Activated CD4-positive, alpha-beta T cell treated with anti-CD3 and anti-CD28 coated beads, Interleukin-2, amount 10 ng/mL, durations not matched to agents 7 days and 5 days (primary cell): ENCODE measurements at places on chromosomes 12 and 14. TPM values are rescaled to one million over a fixed set of nuclear protein-coding genes. Genes with fewer than 3 reads are reported as not detected.

GRCh38 chr12:69435644-69436043 is 34.5 kb upstream of the FRS2 start:
- H3K36me3 ChIP-seq, result no peaks in the 10 kb centered on the region
- H3K27ac ChIP-seq, result no peak overlapping the region
- no peak overlapping the region for H3K4me3 ChIP-seq

GRCh38 chr14:48008646-48009045 is 333.2 kb upstream of the MDGA2 start:
- no peak overlapping the region for H3K4me3 ChIP-seq
- H3K36me3 ChIP-seq, result no peaks in the 10 kb centered on the region
- no peak for DNase-seq
- no peaks in the 10 kb centered on the region for H3K4me1 ChIP-seq
- no peak overlapping the region for H3K27ac ChIP-seq
- H3K27me3 ChIP-seq, result no peaks in the 10 kb centered on the region

- H3K4me1 ChIP-seq, result peaks cover 69% of the 10 kb centered on the region
- H3K27ac ChIP-seq, result peak overlapping the region; percentile 61
- peaks cover 18% of the 10 kb centered on the region for H3K36me3 ChIP-seq
- DNase-seq, result no peak
- H3K27me3 ChIP-seq, result no peaks in the 10 kb centered on the region
Measured at GRCh38 chr12:68454892-68455291, 122.7 kb upstream of the MDM1 start.

DNA sequence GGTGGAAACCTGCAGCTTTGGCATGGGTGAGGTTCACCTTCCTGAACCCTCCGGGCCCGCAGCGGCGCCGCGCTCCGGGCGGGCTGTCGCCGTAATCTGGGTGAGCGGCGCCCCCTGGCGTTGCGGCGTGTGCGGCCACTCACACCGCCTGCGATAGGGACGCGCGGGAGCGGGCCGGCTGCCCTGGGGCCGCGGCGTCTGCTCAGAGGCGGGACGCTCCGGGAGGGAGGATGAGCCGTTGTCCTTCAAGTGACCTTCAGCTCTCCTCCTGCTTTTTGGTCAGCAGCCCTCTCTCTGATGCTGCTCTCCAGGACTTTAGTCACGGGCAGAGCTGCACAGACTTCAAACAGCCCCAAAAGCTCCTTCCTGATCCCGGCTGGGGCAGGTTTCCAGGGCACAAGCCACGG is 211.7 kb upstream of the FKBP4 start:
- H3K4me3 ChIP-seq, result no peak overlapping the region
- DNase-seq, result peak; percentile 60
- peaks cover 29% of the 10 kb centered on the region for H3K27me3 ChIP-seq
- no peaks in the 10 kb centered on the region for H3K36me3 ChIP-seq
- H3K4me1 ChIP-seq, result no peaks in the 10 kb centered on the region

The KRT72 gene
- total RNA-seq, result 13.0 TPM

DNA sequence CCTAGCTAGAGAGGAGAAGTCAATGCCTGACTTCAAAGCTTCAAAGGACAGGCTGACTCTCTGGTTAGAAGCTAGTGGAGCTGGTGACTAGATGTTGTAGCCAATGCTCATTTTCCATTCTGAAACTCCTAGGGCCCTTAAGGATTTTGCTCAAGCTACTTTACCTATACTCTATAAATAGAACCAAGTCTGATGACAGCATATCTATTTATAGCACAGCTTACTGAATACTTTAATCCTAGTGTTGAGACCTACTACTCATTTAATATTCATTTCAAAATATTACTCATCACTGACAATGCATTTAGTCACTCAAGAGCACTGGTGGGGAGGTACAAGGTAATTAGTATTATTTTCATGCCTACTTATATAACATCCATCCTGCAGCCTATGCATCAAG is 137.2 kb upstream of the PELI2 start:
- no peak overlapping the region for H3K4me3 ChIP-seq
- no peak overlapping the region for H3K27ac ChIP-seq
- peaks cover 20% of the 10 kb centered on the region for H3K27me3 ChIP-seq
- H3K4me1 ChIP-seq, result no peaks in the 10 kb centered on the region

DNA sequence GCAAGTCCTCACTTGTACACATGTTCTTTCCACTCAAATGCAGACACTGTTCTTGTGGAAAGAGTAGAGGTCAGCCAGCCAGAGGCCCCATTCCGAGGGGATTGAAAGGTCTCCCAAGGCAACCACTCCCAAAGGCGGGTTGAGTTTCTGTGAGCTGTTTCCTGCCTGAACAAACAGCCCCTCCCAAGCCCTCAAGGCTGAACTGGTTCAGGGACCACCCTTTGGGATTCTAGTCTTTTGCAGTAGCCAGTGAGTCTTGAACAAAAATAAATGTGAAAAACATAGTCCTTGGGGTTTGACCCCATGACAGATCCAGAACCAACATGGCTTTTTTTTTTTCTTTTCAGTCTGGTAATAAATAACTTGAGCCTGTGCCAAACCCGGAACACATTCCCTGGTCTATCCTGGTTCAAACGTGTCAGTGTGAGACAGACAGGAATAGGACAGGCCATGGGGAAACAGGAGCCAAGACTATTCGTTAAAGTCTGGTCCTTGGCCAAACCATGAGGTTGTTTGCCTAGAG is 17.6 kb upstream of the STK38L start:
- H3K36me3 ChIP-seq, result no peaks in the 10 kb centered on the region
- peaks cover 7% of the 10 kb centered on the region for H3K27me3 ChIP-seq
- H3K4me1 ChIP-seq, result peaks cover 2% of the 10 kb centered on the region

The BMP4 gene
- total RNA-seq, result 0.64 TPM
